CD4-positive, CD25-positive, alpha-beta regulatory T cell (primary cell): ENCODE measurements at places on chromosomes 13 and 19. TPM values are rescaled to one million over a fixed set of nuclear protein-coding genes. Genes with fewer than 3 reads are reported as not detected.

NOTCH3 gene
- total RNA-seq = not detected

SLC35E1 gene
- 93.1 TPM for total RNA-seq

KRI1 gene
- 34.6 TPM for total RNA-seq

CFAP97D2 gene
- not detected for total RNA-seq

OVOL3 gene
- not detected for total RNA-seq

ETHE1 gene
- 22.8 TPM for total RNA-seq
